Vein endothelial cell (primary cell): ENCODE measurements at places on chromosomes 16 and 17. TPM values are rescaled to one million over a fixed set of nuclear protein-coding genes. Genes with fewer than 3 reads are reported as not detected.

The TPSG1 gene
- total RNA-seq: not detected in 2 replicates

The ITGAX gene
- total RNA-seq: 0.65 and 1.1 TPM in 2 replicates

The CLEC18B gene
- 1.3 TPM in 1 of 2 replicates, not detected in the other for total RNA-seq

The BCAR1 gene
- total RNA-seq: 232 and 361 TPM in 2 replicates

The PIK3R5 gene
- total RNA-seq: not detected in 2 replicates

The CLN3 gene
- total RNA-seq: 20.8 and 22.2 TPM in 2 replicates

The PABPN1L gene
- not detected in 2 replicates for total RNA-seq

The NHERF2 gene
- total RNA-seq: 40.5 and 82.0 TPM in 2 replicates

The HSBP1 gene
- total RNA-seq: 14.1 and 28.1 TPM in 2 replicates

The MYH4 gene
- total RNA-seq: not detected in 2 replicates

The ZNF624 gene
- 6.2 and 6.4 TPM in 2 replicates for total RNA-seq

The TBC1D3G gene
- 0.86 TPM in 1 of 2 replicates, not detected in the other for total RNA-seq

The PRSS8 gene
- not detected in 2 replicates for total RNA-seq

The TPPP3 gene
- not detected in 2 replicates for total RNA-seq

The KRTAP4-5 gene
- not detected in 2 replicates for total RNA-seq

The CDH15 gene
- 0.33 TPM in 1 of 2 replicates, not detected in the other for total RNA-seq

The COX10 gene
- total RNA-seq: 18.2 and 20.9 TPM in 2 replicates

The SPECC1 gene
- total RNA-seq: 1.6 and 3.0 TPM in 2 replicates

The ITGAD gene
- total RNA-seq: not detected in 2 replicates

The ASGR1 gene
- 10.3 and 10.8 TPM in 2 replicates for total RNA-seq

The MEOX1 gene
- under 0.01 TPM in 1 of 2 replicates, not detected in the other for total RNA-seq

The RETREG3 gene
- 62.4 and 80.3 TPM in 2 replicates for total RNA-seq

The EPX gene
- total RNA-seq: not detected in 2 replicates

The GNG13 gene
- not detected in 2 replicates for total RNA-seq

The CACNA1H gene
- under 0.01 TPM in 2 replicates for total RNA-seq

The MYH8 gene
- total RNA-seq: not detected in 2 replicates

The SCGB1C2 gene
- total RNA-seq: not detected in 2 replicates

The TEKT5 gene
- total RNA-seq: 0.65 TPM in 1 of 2 replicates, not detected in the other

The SLC16A13 gene
- 2.0 TPM in 2 replicates for total RNA-seq

The MLKL gene
- total RNA-seq: 17.6 and 20.6 TPM in 2 replicates

The SCN4A gene
- total RNA-seq: not detected in 2 replicates

The CETP gene
- total RNA-seq: 0.65 and 2.2 TPM in 2 replicates

The FBXO39 gene
- 0.19 and 5.9 TPM in 2 replicates for total RNA-seq

The ODAD4 gene
- 0.33 and 0.38 TPM in 2 replicates for total RNA-seq

The PIK3R6 gene
- under 0.01 TPM in 1 of 2 replicates, not detected in the other for total RNA-seq

The CACNA1G gene
- not detected in 2 replicates for total RNA-seq

The GPR139 gene
- not detected in 2 replicates for total RNA-seq

The LUC7L3 gene
- total RNA-seq: 19.6 and 30.3 TPM in 2 replicates

The ALDH3A1 gene
- 0.48 and 0.65 TPM in 2 replicates for total RNA-seq
